T-helper 22 cell (primary cell): ENCODE measurements at places on chromosomes 16 and 17.

- DNase-seq = peak; percentile 78
Observed at GRCh38 chr16:15672514-15673167, 22.6 kb downstream of the NDE1 start.

- DNase-seq = no peak
Observed at GRCh38 chr17:29181226-29181625, 1.0 kb upstream of the MYO18A start.

DNA sequence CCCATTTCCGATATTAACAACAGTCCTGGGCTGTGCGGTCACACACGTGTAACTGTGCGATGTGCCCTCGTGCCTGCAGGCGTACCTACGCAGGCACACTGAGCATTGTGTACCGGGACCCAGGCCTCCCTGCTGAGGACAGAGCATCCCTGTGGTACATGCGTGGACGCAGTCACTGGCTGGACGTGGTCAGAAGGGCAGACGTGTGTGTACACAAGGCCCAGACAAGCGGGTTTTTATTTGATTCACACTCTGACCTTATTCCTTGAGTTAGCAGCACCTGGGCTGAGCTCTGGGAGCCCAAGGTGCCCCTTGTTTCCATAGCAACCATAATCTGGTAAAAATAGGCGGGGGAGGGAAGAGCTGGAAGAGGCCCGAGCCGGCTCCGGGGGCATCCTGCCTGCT is 19.5 kb downstream of the RAP1GAP2 start:
- no peak for DNase-seq

GRCh38 chr16:85978976-85979375 is 80.0 kb downstream of the IRF8 start:
- DNase-seq = no peak

DNA sequence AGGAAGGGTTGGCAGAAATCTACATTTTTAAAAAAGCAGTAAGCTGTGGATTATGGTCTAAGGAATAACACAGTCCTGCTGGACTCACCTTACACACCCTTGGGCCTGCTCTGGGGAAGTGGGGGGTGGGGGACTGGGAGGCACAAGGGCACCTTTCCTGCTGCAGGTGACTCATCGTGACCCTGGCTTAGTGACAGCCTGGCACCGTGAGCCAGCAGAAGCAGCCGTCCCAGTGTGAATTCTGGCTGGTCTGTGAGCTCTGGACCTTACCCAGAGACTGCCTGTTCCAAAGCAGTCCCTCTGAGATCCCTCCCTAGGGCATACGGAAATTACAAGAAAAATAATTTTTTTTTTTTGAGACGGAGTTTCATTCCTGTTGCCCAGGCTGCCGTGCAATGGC is 4.2 kb upstream of the CRK start:
- no peak for DNase-seq

DNA sequence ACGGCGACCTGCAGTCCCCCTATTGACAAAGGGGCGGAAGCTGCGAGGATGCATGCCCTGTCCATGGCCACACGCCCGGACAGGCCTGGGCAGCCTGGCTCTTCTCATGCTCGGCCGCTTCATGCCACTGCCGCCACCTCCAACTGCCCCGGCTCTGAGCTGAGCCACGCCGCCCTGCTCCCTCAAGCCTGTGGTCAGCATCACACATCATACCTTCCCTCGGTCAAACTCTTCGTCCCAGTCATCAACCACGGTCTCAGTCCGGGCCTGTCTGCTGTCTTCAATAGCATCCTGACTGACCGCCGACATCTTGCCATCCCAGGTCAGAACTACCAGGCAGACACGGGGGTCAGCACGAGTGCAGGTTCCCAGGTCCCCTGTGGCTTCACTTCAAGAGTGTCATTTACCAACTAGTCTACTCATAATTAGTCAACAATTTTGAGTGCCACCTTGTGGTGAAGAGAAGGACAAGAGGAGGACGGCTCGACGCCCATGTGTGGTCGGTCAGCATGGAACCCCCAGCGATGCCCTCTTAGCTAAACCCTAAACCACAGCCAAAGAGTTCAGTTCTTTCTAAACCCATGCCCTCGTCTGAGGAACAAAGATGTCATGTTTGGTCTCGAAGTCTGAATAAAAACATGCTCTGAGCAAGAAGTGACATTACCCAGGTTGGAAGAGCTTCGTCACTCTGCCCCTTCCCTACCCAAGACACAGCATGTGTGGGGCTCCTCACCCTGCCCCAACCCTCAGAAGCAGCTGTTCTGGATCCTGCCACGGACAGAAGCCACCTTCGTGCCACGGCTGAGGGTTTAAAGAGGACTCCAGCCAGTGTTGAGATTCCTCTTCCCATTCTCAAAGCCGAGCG is 16.9 kb upstream of the CYTH1 start:
- no peak for DNase-seq

DNA sequence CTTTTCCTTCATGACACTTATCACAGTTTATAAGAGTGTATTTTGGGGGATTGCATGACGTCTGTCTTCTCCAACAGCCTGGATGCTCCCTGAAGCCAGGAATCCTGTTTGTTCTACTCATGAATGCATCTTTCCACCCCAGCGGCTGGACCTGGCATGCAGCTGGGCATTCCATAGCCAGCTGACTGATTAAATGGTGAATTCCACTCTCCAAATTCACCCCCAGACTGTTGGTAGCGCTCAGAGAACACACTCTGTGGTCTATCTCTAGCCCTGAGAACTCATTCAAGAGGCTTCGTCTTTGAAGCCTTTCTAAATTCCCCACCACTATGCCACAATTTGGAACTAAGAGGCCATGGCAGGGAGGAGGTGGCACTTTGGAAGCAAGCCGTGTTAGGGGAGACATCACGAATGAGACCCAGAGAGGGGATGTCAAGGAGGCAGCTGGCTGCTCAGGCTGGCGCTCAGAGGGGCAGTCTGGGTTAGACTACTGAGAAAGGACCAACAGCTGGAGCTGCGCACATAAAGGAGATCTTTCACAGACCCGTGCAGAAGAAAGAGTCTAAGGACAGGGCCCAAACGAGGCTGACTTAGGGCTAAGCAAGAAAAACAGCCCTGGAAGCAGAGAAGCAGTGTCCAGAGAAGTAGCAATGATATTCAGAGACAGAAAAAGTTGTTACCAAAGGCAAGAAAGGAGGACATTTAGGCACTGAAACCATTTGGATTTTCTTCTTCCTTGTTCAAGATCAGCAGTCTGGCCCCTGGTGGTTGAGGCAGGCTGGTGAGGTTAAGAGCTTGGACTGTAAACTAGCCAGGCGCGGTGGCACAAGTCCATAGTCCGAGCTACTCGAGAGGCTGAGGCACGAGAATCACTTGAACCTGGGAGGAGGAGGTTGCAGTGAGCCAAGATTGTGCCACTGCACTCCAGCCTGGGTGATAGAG is 42.4 kb upstream of the ZNF629 start:
- no peak for DNase-seq
